Naive thymus-derived CD4-positive, alpha-beta T cell (primary cell): ENCODE measurements at places on chromosomes 2 and 18. TPM values are rescaled to one million over a fixed set of nuclear protein-coding genes. Genes with fewer than 3 reads are reported as not detected.

PARD3B gene
- 4.0 TPM for total RNA-seq

DNA sequence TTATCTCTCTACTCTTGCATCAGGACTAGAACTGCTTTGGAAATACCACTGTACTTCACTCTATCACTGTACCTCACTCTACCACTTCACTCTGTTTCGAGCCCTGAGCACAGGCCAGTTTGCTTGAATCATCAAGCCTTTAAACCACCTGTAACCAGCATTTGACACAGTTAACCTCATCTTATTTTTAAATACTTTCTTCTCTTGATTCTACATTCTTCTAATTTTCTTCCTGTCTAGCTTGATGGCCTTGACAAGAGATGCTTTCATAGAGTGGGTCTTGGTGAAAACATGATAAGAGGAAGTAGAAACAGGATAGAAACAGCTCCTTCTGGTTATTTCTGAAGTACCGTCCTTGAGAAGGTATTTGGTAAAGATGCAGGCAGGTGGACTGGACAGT lies 78.1 kb downstream of the SPIRE1 start:
- no peak for DNase-seq
- no peaks in the 10 kb centered on the region for H3K4me1 ChIP-seq
- no peak overlapping the region for H3K27ac ChIP-seq
- H3K36me3 ChIP-seq: no peaks in the 10 kb centered on the region
- H3K4me3 ChIP-seq: no peak overlapping the region

DNA sequence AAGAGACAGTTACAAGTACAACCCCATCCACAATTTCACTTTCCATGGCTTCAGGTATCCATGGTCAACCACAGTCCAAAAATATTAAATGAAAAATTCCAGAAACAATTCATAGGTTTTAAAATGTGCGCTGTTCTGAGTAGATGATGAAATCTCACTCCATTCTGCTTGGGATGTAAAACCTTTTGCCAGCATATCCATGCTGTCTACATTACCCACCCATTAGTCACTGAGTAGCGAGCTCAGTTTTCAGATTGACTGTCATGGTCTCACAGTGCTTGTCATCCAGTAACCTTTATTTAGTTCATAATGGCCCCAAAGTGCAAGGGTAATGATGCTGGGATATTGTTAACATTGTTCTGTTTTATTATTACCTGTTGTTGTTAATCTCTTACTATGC lies 40.5 kb downstream of the SMAD4 start:
- no peak overlapping the region for H3K4me3 ChIP-seq
- H3K36me3 ChIP-seq: peaks cover 2% of the 10 kb centered on the region
- no peak overlapping the region for H3K27ac ChIP-seq
- H3K4me1 ChIP-seq: peaks cover 5% of the 10 kb centered on the region

MEP1B gene
- total RNA-seq: not detected

OTOS gene
- not detected in 2 replicates for total RNA-seq

DNA sequence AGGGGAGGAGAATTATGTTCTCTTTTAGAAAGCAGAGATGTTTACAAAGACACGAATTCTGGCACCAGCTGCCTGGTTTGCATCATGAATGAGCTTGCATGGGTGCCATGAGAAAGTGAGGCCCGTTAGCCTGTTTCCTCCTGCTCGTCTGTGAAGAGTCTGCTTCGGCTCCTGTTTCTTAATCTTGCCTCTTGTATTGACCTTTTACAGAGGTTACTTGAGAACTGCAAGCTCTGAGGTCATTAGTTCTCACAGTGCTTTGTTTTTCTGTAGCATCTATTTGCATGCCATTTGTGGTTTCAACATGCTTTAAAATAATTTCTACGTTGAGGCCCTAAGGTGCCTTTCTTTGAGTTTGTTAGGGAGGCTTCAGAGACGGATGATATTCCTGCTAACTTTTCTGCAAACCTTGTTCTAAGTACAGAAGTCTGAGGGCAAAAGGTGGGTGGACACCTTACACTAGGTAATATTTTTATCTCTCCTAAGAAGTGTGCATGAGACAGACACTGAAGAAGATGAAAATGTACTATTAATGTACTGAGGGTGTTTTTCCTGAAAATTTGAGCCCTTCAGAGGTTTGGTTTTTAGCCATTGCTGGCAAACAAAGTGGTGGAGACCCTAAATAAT lies 53.4 kb upstream of the LINC00305 start:
- H3K27me3 ChIP-seq: no peaks in the 10 kb centered on the region
- H3K27ac ChIP-seq: no peak overlapping the region
- H3K36me3 ChIP-seq: no peaks in the 10 kb centered on the region
- H3K4me3 ChIP-seq: no peak overlapping the region

DNA sequence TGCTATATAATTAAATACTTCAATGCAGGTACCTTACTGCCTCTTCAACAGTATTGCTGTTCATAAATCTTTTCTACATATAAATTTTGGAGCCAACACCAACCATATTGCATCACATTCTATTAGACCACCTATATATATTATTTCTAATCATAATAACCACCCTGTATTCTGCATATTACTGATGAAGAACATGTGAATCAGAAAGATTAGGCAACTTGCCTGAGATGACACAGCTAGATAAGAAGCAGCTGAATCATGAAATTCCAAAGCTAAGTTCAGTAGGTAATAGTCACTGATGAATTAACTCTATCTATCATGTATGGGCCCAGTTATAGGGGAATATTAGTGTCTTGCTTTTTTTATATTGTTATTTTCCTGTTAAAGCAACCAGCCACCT lies 161.8 kb downstream of the AGPS start:
- H3K27ac ChIP-seq: no peak overlapping the region
- H3K36me3 ChIP-seq: peaks cover 4% of the 10 kb centered on the region
- no peaks in the 10 kb centered on the region for H3K27me3 ChIP-seq
- no peak overlapping the region for H3K4me3 ChIP-seq

GRCh38 chr2:226875438-226876225 lies 39.8 kb downstream of the RHBDD1 start:
- no peak overlapping the region for H3K4me3 ChIP-seq
- H3K4me1 ChIP-seq: no peaks in the 10 kb centered on the region
- no peaks in the 10 kb centered on the region for H3K27me3 ChIP-seq
- H3K36me3 ChIP-seq: peaks cover 5% of the 10 kb centered on the region
- no peak overlapping the region for H3K27ac ChIP-seq

GRCh38 chr18:42850174-42851083 lies 265.1 kb downstream of the RIT2 start:
- DNase-seq: no peak
- no peak overlapping the region for H3K4me3 ChIP-seq
- H3K4me1 ChIP-seq: no peaks in the 10 kb centered on the region
- H3K27ac ChIP-seq: no peak overlapping the region
- H3K36me3 ChIP-seq: no peaks in the 10 kb centered on the region
- H3K27me3 ChIP-seq: no peaks in the 10 kb centered on the region

DNA sequence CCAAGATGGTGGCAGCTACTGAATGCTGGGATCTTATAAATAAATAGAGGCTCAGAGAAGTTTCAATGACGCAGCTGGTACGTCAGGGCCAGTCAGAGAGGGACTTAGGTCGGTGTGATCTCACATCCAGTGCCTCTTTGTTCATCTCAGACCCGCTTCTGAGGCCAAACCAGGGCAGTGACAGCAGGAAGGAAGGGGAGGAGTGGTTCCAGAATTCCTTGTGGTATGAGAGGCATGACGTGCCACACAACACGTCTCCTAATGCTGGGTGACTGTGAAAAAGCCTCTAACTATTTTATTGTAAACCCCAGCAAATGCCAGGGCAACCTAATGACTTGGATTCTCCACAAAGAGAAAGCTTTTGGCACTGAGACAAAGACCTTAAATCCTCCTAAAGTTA lies 423.3 kb downstream of the LPIN1 start:
- peak; percentile 40 for DNase-seq
- no peaks in the 10 kb centered on the region for H3K27me3 ChIP-seq
- H3K27ac ChIP-seq: no peak overlapping the region
- H3K4me1 ChIP-seq: peaks cover 25% of the 10 kb centered on the region

DSC2 gene
- total RNA-seq: not detected in 2 replicates

- no peak for DNase-seq
- H3K27ac ChIP-seq: no peak overlapping the region
- no peaks in the 10 kb centered on the region for H3K27me3 ChIP-seq
Measured at GRCh38 chr2:200165687-200166086, 140.8 kb upstream of the SPATS2L start.

GRCh38 chr2:235529621-235530020 lies 35.8 kb downstream of the AGAP1 start:
- no peaks in the 10 kb centered on the region for H3K27me3 ChIP-seq
- no peak for DNase-seq
- no peaks in the 10 kb centered on the region for H3K4me1 ChIP-seq

DNA sequence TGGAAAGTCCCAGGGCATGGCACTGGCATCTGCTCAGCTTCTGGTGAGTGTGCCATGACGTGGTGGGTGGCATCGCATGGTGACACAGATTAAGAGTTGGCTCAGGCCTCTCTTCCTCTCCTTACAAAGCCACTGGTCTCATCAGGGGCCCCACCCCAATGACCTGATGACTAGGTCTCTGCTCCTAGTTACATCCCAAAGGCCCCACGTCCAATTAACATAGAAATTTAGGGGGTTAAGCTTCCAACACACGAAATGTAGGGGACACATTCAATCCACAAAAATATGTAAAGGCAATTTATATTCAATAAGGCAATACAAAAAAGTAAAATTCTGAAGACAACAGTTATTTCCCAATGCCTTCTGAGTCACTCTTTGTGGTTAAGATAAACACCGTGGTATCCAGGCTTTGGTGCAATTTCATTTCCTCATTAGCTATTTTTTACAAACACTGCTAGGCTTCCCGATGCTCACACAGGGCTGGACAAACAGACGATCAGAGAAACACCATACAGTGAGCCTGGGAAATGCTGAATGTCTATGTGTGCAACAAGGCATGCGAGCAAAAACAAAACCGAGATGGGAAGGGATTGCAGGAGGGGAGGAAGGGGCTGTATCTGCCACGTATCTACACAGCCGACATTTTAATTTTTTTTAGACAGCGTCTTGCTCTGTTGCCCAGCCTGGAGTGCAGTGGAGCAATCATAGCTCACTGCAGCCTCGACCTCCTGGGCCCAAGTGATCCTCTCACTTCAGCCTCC lies 67.2 kb downstream of the MBP start:
- H3K4me1 ChIP-seq: peaks cover 100% of the 10 kb centered on the region
- no peak for DNase-seq
- H3K27ac ChIP-seq: no peak overlapping the region
- H3K4me3 ChIP-seq: no peak overlapping the region
- H3K36me3 ChIP-seq: peaks cover 3% of the 10 kb centered on the region

DNA sequence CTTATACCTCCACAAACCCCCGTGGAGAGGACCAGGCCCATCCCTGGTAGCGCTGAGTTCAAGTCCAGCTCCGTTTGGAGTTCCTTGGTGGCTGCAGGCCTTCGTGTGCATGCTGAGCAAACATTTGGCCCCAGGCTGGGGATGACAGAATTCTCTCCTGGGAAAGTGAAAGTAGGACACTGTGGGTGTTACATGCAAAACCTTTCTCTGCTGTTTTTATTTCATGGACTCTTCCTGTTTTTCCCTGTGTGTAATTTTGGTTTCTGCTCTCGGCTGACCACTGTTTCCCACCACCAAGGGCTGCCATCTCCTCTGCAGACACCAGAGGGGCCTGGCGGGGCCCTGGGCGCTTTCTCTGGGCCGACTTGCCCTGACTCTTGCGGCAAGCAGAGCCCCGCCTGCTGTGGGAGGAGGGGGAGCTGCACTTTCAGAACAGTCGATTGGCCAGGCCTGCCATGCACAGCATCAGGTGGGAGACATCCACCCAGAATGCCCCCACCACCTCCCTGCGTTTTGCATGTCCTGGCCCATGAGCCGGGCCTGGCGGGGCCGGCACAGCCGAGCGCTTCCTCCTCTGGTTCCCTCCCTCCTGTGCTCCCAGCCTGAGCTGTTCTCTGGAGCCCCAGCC lies 102.4 kb downstream of the CABLES1 start:
- peak overlapping the region; percentile 53 for H3K27ac ChIP-seq
- peaks cover 4% of the 10 kb centered on the region for H3K4me1 ChIP-seq
- DNase-seq: peak; percentile 27
- H3K4me3 ChIP-seq: peak overlapping the region; percentile 30

GNLY gene
- 5.9 TPM for total RNA-seq

DHRS9 gene
- total RNA-seq: not detected

GRCh38 chr18:69326094-69326493 lies 74.6 kb upstream of the DOK6 start:
- DNase-seq: no peak
- H3K4me1 ChIP-seq: no peaks in the 10 kb centered on the region
- no peaks in the 10 kb centered on the region for H3K27me3 ChIP-seq
- H3K36me3 ChIP-seq: no peaks in the 10 kb centered on the region
- H3K27ac ChIP-seq: no peak overlapping the region
- no peak overlapping the region for H3K4me3 ChIP-seq

DNA sequence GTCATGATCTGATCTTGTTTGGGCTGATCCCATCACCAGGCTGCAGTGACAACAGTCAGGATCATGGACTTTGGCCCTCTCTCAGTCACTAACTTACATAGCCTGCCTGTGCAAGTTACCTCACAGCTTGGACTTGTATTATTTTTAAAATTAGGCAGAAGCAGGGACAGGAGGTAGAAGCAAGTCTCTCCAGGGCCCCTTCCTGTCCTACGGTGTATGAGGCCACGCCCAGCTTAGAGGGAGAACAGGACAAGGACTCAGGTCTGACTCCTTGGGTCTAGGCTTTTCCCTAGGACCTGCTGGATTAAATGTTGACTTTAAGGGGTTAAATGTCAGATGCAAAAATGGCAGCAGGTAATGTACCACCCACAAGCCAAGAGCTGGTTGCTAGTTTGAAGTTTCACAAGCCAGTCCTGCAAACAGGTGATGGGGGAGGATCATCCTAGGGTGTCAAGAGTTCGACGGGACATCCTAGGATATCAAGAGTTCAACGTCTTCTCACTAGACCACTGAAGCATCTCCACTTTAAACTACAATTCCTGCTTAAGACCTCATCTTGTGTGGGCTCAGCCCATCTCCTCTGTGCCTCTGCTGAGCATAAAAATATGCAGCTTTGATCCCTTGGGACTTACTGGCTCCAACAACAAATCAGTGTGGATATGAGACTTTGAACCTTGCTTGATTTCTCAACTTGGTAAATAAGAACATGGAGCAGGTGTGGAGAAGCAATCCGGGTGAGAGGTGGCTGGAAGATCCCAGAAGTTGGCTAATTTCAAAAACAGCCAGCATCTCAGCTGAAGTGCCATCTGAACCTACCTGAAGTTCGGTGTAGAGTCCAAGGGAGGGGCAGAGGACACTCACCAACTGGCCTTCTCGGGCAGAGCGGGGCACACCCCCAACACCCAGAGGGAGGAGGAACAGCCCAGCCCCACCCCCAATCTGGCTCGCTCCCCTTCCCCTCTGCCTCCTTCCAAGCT lies 39.5 kb downstream of the SFXN5 start:
- no peaks in the 10 kb centered on the region for H3K4me1 ChIP-seq
- H3K4me3 ChIP-seq: no peak overlapping the region
- H3K27me3 ChIP-seq: no peaks in the 10 kb centered on the region
- H3K36me3 ChIP-seq: no peaks in the 10 kb centered on the region
- no peak for DNase-seq

GRCh38 chr2:59684116-59684770 lies 869.2 kb downstream of the BCL11A start:
- no peak overlapping the region for H3K27ac ChIP-seq
- no peaks in the 10 kb centered on the region for H3K27me3 ChIP-seq
- H3K36me3 ChIP-seq: no peaks in the 10 kb centered on the region
- H3K4me1 ChIP-seq: no peaks in the 10 kb centered on the region
- no peak for DNase-seq

- H3K4me3 ChIP-seq: no peak overlapping the region
- H3K36me3 ChIP-seq: no peaks in the 10 kb centered on the region
- no peaks in the 10 kb centered on the region for H3K4me1 ChIP-seq
- no peak for DNase-seq
- H3K27me3 ChIP-seq: no peaks in the 10 kb centered on the region
- H3K27ac ChIP-seq: no peak overlapping the region
Measured at GRCh38 chr2:7905756-7906155, 776.1 kb upstream of the ID2 start.

DOK6 gene
- not detected for total RNA-seq
